ENCODE measurements at places on chromosomes 1 and 21.

- no peak for DNase-seq
Observed at GRCh38 chr1:44885406-44885805, 42.4 kb upstream of the PTCH2 start.

GRCh38 chr1:243364330-243364729 is 108.5 kb downstream of the SDCCAG8 start:
- no peak for DNase-seq

DNA sequence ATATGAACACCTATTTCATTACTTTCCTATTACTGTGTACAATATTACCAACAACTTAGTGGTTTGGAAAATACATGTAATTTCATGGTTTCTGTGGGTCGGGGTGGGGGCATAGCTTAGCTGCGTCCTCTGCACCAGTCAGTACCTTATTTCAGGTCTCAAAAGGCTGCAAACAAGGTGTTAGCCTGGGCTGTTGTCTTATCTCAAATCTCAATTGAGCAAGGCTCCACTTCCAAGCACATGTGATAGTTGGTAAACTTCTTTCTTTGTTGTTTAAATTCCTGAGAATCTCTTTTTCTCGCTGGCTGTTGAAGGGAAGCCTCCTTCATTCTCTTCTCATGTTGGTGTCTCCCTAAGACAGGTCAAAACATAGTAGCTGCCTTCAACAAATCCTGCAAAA is 485.4 kb downstream of the AMY1C start:
- no peak for DNase-seq

- no peak for DNase-seq
Observed at GRCh38 chr1:151370211-151370911, 2.1 kb downstream of the SELENBP1 start.

GRCh38 chr1:44338136-44338535 is 16.9 kb downstream of the ERI3 start:
- no peak for DNase-seq

- no peak for DNase-seq
Observed at GRCh38 chr1:116886291-116886878, 23.3 kb upstream of the PTGFRN start.

DNA sequence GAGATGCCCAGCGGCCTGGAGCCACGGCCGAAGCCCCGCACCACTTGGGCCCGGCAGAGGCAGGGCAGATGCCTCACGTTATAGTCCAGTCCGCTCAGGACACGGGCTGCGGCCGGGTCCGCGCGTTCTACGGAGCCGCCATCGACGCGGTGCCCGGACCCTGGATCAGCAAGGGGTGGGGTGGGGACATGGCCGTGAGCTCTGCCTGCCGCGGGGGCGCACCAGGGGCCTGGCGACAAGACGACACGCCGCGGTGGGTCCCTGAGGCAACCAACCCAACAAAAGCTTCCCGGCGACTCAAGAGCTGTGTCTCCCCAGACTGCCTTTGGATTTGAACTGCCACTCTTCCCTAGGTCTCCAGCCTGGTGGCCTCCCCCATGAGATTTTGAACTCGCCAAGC is 211.4 kb upstream of the GREM2 start:
- no peak for DNase-seq

- DNase-seq, result no peak
Observed at GRCh38 chr21:44368711-44369446, 15.5 kb downstream of the TRPM2 start.

DNA sequence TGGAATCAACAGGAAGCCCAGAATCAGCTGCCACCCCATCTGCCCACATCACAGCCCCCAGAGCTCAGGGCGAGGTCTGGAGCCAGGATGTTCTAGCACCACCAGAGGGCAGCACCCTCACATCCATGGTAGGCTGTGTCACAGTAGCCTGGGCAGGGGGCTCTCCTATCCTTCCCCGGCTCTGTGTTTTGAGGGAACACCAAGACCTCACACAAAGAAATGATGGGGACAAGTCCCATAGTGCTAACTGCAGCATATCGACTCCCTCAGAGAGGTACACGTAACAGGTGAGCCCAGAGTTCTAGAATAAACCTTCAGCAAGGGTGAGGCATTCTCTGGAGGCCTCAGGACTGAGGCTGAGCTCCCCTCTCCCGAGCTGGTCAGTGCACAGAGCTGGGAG is 2.3 kb upstream of the KCNC4 start:
- peak; percentile 82 for DNase-seq

DNA sequence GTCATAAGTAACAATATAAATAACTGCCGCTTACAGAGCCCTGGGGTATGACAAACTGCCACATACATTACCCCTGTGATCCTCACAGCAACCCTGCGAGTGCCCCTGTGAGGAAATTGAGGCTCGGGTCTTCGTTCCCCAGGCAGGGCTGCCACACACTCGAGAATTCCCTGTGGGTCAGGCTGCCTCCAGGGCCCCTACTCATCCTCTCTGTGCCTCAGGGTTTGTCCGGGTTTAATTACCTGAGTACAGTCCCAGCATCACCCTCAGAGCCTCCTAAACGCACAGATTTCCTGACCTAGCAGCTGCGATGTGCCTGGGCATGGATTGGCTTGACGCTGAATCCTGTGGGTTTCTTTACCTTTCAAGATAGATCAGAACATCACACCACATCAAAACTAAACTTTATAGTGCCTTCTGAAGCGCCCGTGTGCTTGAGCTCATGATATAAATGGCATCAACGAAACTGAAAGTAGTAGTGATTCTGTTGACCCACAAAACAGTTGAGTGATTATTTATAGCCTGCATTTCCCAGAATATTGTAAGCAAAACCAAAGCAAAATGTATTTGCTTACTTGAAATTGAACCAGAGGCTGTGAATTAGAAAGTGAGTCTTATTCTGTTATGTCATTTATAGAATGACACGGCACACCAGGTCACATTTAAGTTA is 14.0 kb downstream of the SLC37A1 start:
- peak; percentile 82 for DNase-seq

DNA sequence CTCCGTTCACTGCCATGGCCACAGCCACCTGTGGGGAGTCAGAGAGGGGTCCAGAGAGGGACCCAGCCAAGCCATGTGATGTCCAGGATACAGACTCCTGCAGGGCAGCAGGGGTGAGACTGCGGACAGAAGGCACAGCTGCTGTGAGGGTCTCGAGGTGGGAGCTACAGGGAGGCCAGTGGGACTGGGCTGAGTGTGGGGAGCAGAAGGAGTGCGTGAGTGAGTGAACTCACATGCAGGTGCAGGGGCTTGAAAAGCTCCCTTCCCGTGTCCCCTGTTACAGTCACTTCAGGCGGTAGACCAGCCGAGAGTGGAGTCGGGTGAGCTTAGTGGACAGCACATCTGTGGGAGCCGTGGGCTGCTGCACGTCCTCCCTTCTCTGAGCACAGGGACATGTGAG is 42.4 kb downstream of the S100B start:
- no peak for DNase-seq

DNA sequence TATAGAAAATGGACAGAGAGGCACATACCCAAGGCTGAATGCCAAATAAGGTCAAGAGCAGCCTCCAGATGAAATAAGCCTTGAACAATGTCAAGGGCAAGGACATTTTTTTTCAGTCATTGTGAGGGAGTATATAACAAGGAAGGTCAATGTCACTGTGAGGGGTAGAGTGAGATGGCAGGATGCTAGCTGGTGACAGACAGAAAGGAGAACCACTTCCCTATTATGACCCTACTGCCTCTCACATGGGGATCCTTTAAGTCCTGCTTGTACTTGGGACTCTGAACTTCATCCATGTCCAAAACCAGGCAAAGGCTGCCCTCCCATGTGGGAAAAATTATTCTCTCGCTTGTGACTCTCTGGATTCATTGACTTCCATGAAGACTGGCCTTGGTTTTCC is 119.5 kb upstream of the COA6 start:
- DNase-seq, result no peak

DNA sequence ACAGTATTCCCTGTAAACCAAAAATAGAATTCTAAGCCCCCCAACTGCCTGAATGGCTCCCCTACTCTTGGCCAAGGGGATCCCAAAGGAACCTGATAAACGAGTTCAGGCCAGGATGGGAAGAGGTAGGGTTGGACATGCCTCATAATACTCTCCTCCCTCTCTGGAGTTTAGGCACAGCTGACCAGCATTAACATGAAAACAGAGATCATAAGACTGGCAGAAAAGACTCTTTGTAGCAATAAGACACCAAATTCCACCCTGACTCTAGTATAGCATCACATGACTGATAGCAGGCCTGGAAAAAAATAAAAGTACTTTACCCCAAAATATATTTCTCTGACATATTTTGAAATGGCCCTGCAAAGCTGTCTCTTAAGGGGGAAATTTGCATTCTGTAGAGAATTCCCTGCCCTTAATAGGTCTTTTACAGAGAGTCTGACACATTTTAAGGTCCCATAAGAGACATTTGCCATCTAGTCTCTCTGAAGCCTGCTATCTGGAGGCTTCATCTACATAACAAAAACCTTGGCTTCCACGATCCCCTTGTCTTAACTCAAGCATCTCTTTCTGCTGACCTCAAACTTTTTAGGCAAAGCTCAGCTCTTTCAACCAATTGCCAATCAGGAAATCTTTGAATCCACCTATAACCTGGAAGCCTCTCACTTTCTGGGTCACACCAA is 55.9 kb downstream of the SIK1 start:
- DNase-seq, result no peak

DNA sequence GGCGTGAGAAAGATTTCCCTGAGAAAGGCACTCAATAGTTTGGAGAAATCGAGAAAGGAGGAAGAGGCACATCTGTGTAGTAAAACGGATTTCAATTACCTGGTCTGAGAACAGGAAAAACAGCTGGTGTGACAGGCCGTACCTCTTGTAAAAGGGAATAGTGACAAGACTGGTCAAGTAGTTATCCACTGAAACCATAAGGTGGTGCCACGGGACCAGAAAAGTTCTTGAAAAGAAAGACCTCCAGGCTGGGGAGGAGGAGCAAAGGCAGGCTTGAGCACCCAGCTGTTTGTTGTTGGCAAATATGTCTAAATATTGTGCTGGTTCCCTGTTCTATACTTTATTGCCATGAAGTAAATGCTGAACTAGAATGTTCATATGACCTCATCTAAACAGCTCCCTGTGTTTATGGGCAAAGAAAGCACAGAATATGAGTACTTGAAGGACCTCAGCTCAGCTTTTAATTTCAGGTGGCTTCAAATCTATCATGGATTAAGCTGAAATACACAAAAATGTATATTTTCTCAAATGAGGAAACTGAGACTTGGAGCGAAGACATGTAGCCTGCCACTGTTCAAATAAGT is 4.0 kb downstream of the HAO2 start:
- DNase-seq, result no peak

GRCh38 chr21:46203203-46203600 is 18.9 kb upstream of the SPATC1L start:
- DNase-seq, result no peak

DNA sequence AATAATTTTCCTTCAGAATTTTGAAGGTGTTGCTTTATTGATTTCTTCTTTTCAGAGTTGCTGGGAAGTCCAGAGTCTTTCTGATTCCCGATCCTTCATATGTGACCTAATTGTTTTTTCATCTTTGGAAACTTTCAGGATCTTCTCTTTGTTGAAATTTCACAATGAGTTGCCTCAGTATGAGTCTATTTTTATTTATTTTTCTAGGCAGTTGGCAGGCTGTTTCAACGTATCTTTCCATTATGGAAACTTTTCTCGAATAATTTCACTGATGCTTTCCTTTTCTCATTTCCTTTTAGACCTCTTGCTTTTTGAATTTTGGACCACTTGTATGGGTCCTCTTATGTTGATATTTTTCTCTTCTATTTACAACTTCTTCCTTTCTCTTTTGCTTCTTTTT is 354.3 kb downstream of the TGFB2 start:
- DNase-seq, result no peak

- no peak for DNase-seq
Observed at GRCh38 chr1:191620883-191621282, 537.4 kb upstream of the RGS18 start.

DNA sequence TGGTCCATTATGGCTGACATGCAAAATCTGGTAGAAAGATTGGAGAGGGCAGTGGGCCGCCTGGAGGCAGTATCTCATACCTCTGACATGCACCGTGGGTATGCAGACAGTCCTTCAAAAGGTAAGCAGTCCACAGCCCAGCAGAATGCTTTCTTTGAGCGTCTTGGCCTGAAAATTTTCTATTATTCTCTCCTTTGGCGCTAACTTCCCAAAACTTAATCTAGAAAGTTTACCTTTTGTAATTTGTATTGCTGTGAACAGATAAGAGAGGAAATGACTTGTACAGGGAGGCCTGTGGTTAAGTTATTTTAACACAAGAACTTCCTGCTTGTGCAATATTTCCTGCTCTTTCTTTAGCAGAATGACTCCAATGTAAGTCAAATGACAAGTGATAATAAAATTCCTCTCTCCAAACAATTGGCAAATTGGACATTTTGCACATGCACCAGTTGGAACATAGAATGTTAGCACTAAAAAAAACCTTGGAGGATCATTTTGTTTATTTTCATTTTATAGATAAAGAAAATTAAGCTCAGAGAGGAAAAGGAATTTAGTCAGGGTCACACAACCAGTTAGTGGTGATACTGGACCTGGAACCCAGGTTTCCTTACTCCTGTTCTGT is 18.9 kb downstream of the CAP1 start:
- peak; percentile 33 for DNase-seq

- DNase-seq, result no peak
Observed at GRCh38 chr1:154802982-154803920, 66.8 kb downstream of the KCNN3 start.

DNA sequence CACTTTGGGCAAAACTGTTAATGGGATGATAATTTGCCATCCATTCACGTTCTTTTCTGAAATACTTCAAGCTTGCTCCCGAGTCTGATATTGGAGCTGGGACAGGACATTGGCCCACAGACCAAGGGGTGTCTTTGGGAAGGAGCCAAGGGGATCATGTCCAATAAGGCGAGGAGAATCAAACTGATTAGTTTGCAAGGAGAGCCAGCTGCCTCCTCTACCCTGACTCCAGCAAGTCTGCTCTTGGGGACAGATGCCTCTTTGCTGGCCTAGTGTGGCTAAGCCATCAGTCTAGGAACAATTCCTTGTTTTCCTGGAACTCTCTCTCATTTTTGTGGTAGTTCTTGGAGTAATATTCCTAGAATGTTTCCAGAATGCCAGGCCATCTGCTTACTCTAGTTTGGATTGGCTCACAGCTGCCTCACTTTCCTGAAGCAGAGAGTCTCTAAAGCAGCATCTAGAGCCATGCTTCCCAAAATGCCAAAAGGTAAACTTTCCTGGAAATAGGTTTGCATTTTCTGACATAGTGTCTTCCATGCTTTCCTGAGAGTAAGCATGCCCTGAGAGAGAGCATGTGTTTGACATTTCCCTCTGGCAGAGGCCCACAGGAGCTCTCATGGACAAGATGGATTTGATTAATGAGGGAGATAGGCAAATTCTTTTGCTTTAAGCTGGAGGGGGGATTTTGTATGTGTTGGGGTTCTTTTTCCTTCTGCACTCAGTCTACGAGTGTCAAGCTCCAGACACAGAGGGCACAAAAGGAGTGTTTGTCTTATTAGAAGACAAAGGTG is 145.6 kb downstream of the GDAP2 start:
- DNase-seq, result no peak

DNA sequence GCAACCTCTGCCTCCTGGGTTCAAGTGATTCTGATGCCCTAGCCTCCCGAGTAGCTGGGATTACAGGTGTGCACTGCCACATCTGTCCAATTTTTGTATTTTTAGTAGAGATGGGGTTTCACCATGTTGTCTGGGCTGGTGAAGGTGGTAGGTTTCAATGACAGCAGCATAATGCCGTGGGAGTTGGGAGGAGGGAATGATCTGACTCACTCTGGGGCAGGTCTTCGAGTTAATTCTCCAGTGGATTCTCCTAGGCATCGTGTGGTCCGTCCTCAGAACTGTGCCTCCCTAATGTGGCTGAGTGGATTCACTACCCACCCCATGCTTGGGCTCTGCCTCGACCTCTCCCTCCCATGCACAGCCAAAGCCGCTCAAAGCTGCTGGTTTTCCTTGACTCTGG is 1.7 kb upstream of the GPR37L1 start:
- no peak for DNase-seq
